ENCODE measurements at places on chromosomes 11 and 22.

DNA sequence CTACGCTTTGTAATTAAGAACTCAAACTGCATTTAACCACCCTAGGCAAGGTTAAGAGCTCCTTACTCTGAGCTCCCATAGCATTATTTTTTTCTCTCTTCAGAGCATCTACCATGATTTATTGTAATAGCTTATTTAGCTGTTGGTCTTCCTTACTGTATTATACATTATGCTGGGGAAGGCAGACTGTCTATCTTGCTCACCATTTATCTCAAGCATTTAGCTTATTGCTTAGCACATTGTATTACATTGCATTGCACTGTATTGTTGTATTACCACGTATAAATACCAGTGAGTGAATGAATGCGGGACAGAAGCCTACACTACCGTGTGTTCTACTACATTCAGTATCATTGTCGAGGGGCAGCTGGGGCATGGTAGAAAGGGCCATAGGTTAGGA is 324.3 kb downstream of the OPCML start:
- no peak for DNase-seq

GRCh38 chr11:12675951-12676711 is 1.9 kb downstream of the TEAD1 start:
- no peak for DNase-seq

DNA sequence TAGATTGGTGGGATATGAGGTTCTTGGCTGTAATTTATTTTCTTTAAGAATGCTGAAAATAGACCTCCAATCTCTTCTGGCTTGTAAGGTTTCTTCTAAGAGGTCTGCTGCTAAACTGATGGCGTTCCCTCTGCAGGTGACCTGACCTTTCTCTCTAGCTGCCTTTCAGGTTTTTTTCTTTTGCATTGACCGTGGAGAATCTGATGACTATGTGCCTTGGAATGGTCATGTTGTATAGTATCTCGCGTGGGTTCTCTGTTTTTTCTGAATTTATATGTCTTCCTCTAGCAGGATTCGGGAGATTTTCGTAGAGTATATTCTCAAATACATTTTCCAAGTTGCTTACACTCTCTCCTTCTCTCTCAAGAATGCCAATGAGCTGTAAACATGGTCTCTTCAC is 122.2 kb downstream of the DDX10 start:
- DNase-seq = no peak

GRCh38 chr11:7319501-7319900 is 67.8 kb downstream of the SYT9 start:
- no peak for DNase-seq

DNA sequence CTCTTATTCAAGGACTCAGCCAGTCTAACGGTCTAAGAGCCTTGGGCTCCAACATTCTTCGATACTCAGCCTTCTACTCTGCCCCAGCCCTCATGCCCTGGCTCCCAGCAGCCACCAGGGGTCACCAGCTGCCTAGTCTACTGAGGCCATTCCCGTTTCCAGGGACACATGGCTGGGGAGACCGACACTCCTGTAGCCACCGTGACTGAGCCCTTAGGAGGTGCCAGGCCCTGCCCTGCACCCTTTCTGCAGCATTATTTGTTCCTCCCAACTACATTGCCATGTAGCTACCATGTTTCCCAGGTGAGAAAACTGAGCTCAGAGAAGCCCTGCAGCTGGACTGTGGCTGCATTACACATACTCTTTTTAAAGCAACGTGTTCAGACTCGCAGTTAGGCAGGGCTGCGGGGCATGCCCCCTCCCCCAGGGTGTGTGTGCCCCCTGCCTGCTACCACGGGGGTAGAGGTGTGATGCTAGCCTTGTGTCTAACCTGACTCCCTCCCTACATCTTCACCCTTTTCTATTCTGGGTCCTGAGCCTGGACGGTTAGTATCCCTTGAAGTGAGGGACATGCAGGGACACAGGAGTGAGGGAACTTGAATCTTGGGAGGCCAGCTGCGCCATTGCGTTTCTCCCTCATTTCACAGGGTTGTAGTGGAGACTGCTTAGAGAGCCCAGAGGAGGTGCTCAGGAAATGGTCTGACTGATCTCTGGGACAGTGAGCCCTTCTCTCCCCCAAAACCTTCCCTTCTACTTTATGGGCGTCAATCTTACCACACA is 17.5 kb downstream of the ATG16L2 start:
- no peak for DNase-seq

Data from AG04449 (cell line).